Umbilical cord (tissue), 2 donors: ENCODE measurements at places on chromosomes 3 and 15. TPM values are rescaled to one million over a fixed set of nuclear protein-coding genes. Genes with fewer than 3 reads are reported as not detected.

DNA sequence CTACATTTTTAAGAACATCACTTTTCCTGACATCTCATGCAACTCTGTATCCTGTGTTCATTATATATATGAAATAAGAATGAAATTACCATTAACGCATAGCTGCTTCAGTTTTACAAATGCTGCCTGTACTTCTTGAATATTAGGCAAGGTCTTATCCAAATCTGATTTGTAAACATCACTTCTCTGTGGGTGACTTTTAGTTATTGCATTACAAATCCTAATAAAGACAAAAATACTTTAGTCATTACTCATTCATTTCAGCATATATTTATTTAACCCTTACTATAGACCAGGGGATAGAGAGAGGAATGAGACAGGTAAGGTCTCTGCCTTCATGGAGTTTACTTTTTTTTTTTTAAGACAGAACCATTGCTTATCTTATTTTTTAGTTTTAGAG is 36.8 kb downstream of the MTMR10 start:
- no peak for DNase-seq

DNA sequence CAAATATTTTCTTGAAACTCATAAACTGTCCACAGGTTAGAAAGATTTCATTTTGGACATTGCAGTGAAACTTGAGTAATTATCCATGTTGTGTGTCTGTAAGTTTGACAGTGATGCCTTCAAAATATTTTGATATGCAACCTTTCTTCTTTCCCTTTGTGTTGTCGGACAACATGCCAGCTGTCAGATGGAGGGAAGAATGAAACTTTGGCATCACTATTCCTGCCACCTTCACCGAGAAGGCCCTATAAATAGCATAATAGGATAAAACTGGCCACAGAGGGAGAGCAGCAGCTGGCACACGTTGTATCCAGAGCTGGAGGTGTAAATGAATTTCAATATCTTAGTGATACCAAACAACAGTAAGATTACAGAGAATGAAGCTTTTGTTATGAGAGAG is 436.7 kb upstream of the CFAP20DC start:
- no peak for DNase-seq

GRCh38 chr3:50323092-50323600 is 601 bp upstream of the HYAL2 start:
- DNase-seq: no peak

DNA sequence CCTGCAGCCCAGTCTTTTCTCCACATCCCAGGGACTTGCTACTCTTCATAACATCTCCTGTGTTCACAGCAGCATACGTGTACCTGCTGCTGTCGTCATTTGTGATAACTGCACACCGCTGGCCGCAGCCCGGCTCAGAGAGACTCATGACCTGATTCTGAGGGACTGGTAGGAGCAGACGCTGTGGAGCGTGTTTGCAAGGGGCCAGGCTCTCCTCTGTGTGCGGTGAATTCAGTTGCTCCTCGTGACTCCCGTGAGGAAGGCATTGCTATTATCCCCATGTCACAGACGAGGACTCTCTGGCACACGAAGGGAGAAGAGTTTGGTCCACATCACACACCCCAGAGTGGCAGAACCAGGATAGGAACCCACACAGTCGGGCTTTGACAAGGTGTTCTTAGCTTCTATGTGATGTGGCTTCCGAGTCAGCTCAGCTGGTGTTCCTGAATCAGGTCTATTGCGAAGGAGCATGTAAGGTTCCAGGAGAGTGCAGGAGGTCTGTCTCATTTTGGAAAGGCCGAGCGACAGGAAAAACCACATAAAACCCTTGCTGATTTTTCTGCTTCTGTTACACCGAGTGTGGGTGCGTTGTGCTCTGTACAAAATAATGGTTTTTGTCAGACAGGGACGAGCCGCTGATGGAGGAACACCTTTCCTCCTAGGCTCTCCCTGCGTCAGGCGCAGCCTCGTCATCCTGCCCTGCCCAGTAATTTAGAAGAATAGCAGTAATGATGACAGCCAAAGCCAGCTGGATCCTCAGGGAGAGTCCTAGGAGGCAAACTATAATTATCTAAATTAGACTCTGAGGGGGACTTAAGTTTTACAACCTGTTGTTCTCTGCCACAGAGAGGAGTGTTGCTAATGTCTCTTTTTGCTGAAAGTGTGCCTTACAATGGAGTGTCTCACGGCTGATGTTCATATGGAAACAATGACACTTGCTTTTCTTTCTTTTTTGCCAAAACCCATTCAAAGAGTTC is 157.5 kb upstream of the RGMA start:
- DNase-seq: no peak

SLC6A20 gene
- 2.9 TPM for total RNA-seq
